ENCODE measurements at places on chromosomes 7 and 10. TPM values are rescaled to one million over a fixed set of nuclear protein-coding genes. Genes with fewer than 3 reads are reported as not detected.

GRCh38 chr7:30412782-30413504, 65.6 kb downstream of the NOD1 start:
- no peak for DNase-seq

- no peak for DNase-seq
Measured at GRCh38 chr10:69892406-69892805, 90.7 kb downstream of the COL13A1 start.

PBLD gene
- total RNA-seq, result 0.18 TPM

GRCh38 chr7:142328551-142328950, 70.7 kb upstream of the PRSS58 start:
- DNase-seq, result no peak

DNA sequence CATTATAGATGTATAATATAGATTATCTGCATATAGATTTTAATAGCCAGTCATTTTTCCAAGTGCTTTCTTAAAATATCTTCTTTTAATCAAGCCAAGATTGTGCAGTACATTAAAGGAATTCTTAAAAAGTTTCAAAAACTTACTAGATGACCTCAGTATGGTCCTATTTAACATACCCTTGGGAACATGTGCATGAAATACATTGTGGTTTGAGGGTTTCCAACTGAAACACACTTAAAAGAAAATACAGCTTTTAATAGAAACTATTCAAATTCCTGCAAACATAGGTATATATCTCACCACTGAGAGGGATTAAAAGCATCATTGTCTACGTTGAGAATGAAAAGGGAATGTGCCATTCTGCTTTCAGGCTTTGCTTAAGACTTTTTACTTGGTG, 364.9 kb downstream of the SUGCT start:
- no peak for DNase-seq

ZNF736 gene
- 14.8 TPM for total RNA-seq

CYP3A4 gene
- total RNA-seq, result 0.11 TPM

CAV1 gene
- 1.2 TPM for total RNA-seq
